Ascending aorta (tissue), 2 donors: ENCODE measurements at places on chromosomes 11 and 22.

- DNase-seq = no peak
These were observed 8.9 kb downstream of the SLC15A3 start for GRCh38 chr11:60942970-60943565.

GRCh38 chr11:118215765-118216164, 9.0 kb downstream of the JAML start:
- no peak for DNase-seq

- no peak for DNase-seq
These were observed 63.6 kb downstream of the TNRC6B start for GRCh38 chr22:40241200-40241763.

- no peak for DNase-seq
These were observed 1255.9 kb downstream of the JRKL start for GRCh38 chr11:97645736-97646135.

GRCh38 chr11:73465871-73466270, 89.7 kb downstream of the RELT start:
- no peak for DNase-seq

DNA sequence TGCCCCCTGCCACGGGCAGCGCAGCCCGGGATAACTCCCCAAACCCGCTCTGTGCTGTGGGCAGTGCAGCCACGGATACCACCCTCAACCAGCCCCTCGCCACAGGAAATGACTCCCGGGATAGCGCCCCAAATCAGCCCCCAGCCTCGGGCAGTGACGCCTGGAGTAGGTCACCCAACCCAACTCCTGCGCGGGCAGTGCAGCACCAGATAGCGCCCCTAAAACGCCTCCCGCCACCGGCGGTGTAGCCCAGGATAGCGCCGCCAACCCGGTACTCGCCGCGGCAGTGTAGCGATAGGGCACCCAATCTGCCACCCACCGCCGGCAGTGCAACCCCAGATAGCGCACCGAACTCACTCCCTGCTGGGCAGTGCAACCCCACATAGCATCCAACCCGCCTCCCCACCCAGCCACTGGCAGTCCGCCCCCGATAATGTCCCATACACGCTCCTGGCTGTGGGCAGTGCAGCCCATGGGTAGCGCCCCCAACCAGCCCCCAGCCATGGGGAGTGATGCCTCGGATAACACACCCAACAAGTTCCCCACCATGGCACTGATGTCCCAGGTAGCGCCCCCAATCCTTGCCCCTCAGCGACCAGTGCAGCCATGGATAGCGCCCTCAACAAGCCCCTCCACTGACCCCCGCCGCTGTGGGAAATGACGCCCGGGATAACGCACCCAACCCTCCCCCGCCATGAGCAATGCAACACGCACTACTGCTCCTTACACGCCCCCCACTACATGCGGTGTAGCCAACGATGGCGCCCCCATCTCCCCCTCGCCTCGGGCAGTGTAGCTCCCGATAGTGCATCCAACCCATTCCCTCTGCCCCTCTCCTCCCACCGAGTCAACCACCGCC, 1.5 kb downstream of the RFPL2 start:
- DNase-seq = no peak

DNA sequence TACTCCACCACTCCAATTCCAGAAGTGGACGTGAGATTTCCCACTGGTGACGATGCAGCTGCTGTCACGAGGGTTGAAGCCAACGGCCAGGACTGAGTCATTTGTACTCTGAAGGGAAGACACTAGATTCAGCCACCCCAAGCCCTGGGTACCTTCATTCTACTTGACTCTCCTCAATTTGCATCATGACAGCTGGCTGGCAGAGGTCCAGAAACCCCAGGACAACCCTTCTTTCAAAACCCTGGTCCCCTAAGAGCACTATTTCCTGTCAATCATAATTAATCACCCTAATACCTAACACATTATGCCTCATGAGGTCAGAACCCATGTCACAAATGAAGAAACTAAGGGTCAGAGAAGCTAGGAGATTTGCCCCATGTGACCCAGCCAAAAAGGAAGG, 4.9 kb downstream of the EML3 start:
- no peak for DNase-seq

GRCh38 chr11:61058583-61059259, 43.6 kb upstream of the CD5 start:
- no peak for DNase-seq

DNA sequence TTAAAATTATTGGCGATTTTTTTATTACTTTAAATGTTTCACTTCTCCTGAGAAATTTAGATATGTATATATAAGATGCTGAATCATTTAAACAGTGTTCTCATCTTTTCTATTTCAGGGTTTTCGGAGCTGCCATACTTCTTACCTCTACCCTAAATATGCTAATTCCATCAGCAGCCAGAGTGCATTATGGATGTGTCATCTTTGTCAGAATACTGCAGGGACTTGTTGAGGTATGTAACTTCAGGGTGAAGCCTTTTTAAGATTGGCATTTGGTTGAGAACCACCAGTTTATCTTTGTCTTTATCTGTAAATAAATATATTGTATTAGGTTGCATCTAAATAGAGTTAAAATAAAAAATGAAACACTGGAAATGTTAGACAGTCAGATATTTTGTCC, 21.1 kb downstream of the SLC17A6 start:
- DNase-seq = no peak

GRCh38 chr11:45811571-45812290, 6.8 kb downstream of the SLC35C1 start:
- DNase-seq = peak; percentile 56

DNA sequence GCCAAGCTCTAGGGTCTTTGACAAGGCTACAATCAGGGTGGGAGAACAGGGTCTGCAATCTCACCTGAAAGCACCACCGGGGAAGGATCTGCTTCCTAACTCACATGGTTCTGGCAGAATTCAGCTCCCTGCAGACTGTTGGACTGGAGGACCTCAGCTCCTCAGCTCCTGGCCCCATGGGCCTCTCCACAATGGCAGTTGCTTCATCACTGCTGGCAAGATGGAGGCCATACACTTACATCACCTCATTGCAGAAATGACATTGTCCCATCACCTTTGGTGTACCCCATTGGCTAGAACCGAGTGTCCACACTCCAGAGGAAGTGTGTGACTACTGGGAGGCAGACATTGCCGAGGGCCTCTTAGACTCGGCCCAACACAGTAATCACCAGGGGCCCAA, 20.9 kb upstream of the MPPED1 start:
- no peak for DNase-seq

DNA sequence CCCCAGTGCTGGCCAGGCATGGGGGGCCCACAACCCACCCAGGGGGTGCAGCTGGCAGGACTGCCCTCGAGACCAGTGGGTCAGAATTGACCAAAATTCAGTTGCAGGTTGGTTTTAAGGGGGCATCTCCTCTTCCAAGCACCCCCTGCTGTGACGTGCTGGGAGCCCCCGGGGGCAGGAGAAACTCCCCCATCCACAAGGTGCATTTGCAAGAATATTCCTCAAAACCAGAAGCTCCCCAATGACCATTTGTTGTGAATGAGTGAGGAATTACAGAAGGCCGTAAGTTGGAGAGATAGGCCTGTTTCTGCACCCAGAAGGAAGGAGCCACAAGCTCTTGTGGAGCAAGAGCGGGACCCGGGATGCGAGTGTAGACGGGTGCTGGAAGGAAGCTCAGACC, 414.5 kb downstream of the BRD1 start:
- DNase-seq = peak; percentile 22

DNA sequence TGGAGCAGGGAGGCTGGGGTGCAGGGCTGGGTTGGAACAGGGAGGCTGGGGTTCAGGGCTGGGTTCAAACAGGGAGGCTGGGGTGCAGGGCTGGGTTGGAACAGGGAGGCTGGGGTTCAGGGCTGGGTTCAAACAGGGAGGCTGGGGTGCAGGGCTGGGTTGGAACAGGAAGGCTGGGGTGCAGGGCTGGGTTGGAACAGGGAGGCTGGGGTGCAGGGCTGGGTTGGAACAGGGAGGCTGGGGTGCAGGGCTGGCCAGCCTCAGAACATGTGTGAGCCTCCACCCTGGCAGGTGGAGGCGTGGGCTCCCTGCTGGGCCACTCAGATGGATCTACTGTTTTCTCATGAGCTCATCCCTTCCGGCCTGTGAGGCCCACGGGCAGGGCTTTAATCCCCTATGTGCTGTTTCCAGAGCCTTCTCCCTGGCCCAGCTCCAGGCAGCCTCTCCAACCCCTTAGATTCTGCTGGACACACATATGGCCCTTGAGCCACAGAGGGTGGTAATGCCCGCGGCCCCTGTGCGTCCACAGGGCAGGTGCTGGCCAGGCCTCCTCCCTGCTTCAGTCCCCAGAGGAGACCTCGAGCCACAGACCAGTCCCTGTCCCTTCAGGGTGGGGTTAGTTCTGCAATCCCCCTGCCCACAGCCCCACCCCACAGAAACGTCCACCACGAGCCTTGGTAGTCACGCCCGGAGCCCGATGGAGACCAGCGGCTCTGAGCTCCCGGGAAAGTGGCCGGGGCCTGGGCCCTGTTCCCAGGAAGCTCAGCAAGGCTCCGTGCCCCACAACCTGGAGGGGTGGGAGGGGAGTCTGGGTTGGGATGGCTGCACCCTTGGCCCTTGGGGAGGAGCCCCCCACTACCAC, 197.9 kb downstream of the BRD1 start:
- DNase-seq = no peak
